Activated CD4-positive, alpha-beta T cell treated with anti-CD3 and anti-CD28 coated beads for 24 hours (primary cell): ENCODE measurements at places on chromosomes 7 and 10.

GRCh38 chr7:131563918-131564317 is 7.5 kb upstream of the PODXL start:
- no peak for DNase-seq

GRCh38 chr10:8311526-8312070 is 257.1 kb downstream of the GATA3 start:
- no peak for DNase-seq

- no peak for DNase-seq
These were observed 5.1 kb upstream of the NAMPT start for GRCh38 chr7:106289848-106290247.

DNA sequence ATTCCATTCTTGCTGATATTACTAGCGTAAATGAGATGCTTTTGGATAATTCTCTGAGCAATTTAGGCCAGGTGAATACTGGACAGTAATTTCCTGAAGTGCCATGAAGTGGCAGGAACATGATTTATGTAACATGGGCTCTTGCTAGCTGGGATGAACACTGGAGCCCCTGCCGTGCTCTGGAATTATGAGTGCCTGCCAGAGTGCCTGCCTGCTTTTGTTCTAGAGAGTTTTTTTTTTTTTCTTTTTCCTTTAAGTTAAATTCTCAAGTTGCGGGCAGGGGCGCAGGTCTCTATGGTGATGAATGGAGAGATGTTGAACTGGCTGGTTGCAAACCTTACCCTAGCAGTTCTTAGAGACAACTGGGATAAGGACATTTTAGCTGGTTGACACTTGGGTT is 165.9 kb downstream of the AUTS2 start:
- DNase-seq = no peak

DNA sequence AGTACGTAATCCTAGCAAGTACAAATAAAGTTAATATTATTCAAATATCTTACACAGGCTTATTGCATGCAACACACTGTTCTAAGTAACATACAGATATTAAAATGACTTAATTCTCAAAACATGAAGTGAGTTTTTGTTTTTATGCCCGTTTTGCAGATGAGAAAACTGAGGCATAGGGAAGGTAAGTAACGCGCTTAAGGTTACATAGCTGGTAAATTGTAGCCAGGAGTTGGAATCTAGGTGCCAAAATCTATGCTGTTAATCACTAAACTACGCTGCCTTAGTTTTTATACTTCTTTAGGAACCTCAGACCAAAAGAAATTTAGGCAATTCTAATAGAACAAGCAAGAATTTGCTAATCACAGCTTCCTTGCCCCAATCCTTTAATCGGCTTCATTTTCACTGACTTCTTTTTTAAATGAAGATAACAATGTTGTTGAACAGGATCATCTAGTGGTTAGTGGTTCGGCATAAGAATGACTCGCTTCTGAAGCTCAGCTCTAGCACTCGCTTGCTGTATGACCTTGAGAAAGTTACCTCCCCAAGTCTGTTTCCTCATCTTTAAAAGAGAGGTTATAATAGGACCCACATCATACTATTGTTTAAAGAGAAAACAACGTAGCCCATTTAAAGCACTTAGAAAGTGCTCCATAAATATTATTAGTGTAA is 1.0 kb upstream of the LRRTM3 start:
- DNase-seq = no peak

DNA sequence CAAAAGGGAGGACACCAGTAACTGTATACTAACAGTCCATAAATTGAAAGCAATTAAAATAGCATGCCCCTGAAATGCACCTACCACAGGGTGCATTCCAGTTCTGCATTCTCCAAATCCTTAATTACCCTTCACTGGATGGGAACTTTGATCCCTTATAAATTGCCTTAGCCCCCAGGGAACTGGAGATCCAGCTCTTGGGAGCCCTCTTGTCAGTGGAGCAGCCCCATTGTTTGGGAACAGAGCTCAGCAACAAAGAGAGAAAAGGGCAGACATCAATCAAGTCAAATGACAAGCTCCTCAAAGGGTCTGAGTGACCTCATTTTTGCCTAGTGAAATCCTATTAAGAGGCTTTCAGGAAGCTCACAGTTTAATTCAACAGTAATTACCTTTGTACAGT is 472.6 kb downstream of the XPNPEP1 start:
- no peak for DNase-seq

DNA sequence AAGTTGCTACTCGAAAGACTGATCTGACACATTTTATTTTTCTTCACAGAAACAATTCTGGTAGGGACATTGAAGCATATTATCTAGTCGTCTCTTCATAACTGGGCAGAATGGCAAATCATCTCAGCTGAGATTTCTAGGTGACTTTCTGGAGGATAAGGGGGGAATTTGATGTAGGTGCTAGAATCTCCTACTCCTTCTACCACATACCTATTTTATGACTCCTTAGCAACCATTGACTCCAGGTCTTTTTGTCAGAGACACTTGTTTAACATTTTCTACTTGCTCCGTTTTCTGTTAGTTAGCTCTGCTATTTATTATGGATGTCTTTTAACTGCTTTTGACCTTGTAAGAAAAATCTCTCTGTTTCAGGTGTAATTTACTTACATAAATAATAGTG is 380.9 kb upstream of the SEMA3C start:
- no peak for DNase-seq

DNA sequence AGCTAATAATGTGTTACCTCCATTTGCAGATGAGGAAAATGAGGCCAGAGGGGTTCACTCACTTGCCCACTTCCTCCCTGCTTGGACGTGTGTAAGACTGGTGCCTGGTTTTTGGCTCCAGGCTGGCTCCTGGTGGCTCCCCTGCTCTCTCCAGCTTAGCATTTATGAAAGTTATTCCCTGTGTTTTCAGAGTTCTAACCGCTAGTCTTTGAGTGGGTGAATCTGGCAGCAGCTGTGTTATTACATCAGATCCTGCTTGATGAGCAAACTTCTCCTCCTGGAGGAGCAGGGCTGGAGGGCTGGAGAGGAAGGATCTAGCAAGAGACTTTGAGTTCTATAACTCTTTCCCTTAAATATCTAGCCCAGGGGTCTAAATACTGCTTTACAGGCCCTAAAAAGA is 80.9 kb upstream of the AGBL3 start:
- no peak for DNase-seq

- no peak for DNase-seq
These were observed 61.2 kb downstream of the CSTF2T start for GRCh38 chr10:51638211-51638610.

- no peak for DNase-seq
These were observed 7.6 kb upstream of the ASCC1 start for GRCh38 chr10:72223743-72224101.

- no peak for DNase-seq
These were observed 141.3 kb downstream of the JMJD1C start for GRCh38 chr10:63324495-63324854.

DNA sequence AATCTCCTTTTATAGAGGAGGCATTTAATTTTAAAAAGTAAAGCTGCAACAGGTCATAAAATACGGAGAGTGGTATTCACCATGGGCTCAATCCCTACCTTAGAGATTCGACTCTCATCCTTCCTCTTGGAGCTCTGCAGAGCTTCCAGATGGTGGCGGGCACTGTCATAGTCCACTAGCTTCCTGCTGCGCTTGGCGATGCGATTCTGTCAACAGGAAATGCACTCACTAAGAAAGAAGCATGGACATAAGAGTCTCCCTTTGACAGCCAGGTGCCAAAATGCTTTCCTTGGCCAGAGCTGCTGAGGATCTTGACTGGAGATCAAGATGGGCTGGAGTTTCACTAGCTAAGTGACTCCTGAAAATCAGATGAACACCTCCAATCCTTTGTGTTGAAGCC is 154.4 kb downstream of the AMPH start:
- no peak for DNase-seq

DNA sequence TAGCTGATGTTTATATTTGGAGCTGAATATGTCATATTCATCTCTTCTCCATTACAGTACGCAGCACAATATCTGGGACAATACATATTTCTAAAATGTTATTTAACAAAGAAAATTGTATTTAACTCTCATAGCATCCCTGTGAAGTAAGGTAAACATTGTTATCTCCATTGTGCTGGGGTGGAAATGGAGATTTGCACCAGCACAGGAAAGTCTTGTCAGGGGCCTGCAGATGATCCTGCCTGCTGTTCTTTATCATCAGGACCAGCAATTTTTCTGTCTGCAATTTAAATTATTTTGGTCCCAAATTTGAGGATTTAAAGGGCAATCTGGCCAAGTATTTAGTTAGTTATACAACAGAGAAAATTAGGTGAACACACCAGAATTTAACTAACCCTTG is 144.4 kb downstream of the CPED1 start:
- no peak for DNase-seq

- no peak for DNase-seq
These were observed 72.8 kb downstream of the FGFR2 start for GRCh38 chr10:121525251-121526134.

DNA sequence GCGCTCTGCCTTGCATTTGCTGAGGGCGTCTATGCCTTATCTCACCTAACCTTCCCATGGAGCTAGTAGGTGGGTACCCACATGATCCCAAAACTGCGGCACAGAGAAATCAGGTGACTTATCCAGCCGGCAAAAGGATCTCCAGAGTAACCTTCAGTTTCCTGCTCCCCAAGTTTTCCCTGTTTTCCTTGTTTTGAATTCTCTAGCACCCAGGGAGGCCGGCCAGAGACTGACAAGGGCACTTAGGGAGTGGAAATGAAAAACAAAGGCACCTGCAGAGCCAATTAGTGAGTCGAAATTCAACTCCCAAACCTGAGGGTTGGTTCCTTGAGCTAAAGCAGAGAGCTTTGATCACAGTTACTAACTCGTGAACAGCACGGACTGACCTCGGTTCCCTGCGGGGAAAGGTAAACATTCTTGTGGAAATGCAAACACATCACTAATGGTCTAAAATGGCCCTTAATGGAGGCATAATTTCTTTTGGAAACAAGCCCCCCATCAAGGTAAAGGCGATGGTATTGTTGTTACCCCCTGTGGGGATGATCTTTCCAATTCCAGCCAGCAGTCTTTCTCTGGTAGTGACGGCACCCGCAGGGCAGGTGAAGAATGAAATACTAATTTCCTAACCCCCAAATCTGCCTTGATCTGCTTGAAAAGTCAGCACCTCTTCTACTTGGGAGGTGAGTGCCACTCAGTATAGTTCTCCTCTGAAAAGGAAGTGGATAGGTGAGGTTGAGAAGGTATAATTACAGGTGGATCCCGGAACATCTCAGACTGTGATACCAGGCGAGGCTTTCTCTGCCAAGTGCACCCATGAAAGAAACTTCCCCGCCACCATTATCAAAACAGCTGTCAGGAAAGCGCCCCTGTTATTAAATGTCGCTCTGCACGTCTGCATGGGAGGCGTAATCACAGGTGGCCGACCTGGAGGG is 365.6 kb upstream of the AUTS2 start:
- DNase-seq = no peak
